Cardiac septum (tissue), 1 donor: ENCODE measurements at places on chromosomes 6 and 20. TPM values are rescaled to one million over a fixed set of nuclear protein-coding genes. Genes with fewer than 3 reads are reported as not detected.

Gene DEFB110
- not detected for total RNA-seq

- no peak for DNase-seq
Measured at GRCh38 chr6:27295301-27296079, 16.6 kb downstream of the POM121L2 start.

GRCh38 chr20:24102749-24103333, 114.3 kb upstream of the GGTLC1 start:
- no peak for DNase-seq

GRCh38 chr6:157047951-157048350, 270.8 kb downstream of the ARID1B start:
- no peak for DNase-seq

- no peak for DNase-seq
Measured at GRCh38 chr20:21528870-21529269, 15.0 kb upstream of the NKX2-2 start.

DNA sequence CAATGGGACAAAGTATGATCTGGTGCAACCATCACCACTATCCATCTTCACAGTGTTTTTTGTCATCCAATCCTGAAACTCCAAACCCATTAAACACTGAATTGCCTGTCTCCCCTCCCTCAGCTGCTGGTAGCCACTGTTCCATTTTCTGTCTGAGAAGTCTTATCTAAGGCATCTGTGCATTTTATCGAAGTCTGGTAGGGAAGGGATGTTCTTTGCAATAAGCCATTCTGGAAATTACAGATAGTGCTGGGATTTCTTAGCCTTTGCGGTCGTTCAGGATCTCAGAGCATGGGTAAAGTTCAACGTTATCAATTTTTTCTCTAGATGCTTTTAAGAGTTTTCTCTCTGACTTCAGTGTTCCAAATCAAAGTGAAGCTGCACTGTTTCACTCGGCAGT, 24.1 kb downstream of the KIF25 start:
- DNase-seq, result peak; percentile 6

DNA sequence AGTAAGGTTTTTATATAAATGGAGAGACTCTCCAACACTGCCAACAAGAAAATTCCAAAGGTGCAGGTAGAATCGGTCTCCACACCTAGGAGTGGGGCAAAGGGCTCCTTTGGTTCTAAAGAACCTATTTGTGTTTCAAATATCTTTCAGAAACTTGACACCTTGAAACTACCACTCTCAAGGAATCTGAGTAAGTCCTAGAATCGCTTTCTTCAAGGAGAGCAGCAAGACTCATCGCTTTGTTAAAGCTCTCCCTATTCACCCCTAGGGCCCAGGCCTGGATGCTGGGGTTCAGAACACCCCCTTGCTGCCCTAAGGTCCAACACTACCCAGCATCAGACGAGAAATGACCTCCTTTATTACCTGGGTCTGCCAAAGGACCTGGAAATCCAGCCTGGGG, 2.0 kb downstream of the CLIC5 start:
- DNase-seq, result no peak

DNA sequence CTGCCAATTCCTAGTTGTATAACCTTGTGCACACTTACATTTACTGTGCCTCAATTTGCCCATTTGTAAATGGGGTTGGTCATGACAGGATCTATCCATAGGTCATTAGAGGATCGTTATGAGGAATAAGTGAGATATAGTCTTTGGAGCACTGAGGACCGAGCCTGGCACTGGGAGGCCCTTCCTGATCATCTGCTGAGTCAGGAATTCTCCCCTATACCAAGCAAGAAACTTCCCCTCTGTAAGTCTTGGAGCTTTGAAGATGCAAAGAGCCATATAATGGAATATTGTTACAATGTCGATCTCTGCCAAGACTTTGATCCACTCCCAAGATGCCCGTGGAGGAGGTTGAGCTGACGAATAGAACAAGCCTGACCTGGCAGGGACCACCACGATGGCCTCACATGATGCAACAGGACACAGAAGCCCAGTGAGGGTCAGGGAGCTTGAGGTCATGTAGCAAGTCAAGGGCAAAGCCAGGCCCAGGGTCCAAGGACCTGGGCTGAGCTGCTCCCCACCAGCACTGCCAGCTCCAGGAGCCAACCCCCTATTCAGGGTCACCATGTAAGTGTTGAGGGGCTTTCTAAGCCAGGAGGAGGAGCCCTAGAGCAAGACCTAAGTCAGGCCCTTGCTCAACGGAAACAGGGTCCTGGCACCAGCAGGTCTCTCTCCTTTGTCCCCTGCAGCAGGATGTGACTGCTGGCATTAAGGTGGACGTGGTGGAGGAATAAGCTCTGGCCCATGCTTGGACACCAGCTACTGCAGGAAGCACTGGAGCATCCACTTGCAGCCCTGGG, 16.7 kb downstream of the PDRG1 start:
- DNase-seq, result no peak

GRCh38 chr6:87832025-87832825, 130.2 kb upstream of the AKIRIN2 start:
- no peak for DNase-seq

- DNase-seq, result peak; percentile 100
Measured at GRCh38 chr6:31665501-31666336, at the start of gene CSNK2B. CSNK2B (plus strand) TSS chr6:31666080; CDS start chr6:31666832, 752 bp downstream.

GRCh38 chr6:118203545-118203944, 296.5 kb downstream of the SLC35F1 start:
- DNase-seq, result no peak

GRCh38 chr6:41894366-41895299, 542 bp downstream of the USP49 start:
- no peak for DNase-seq
